ENCODE measurements at places on chromosomes 4 and X.

GRCh38 chr4:154314248-154314647, 177.4 kb downstream of the DCHS2 start:
- DNase-seq = no peak

GRCh38 chr4:79178760-79179159, 147.1 kb downstream of the NAA11 start:
- DNase-seq = no peak

DNA sequence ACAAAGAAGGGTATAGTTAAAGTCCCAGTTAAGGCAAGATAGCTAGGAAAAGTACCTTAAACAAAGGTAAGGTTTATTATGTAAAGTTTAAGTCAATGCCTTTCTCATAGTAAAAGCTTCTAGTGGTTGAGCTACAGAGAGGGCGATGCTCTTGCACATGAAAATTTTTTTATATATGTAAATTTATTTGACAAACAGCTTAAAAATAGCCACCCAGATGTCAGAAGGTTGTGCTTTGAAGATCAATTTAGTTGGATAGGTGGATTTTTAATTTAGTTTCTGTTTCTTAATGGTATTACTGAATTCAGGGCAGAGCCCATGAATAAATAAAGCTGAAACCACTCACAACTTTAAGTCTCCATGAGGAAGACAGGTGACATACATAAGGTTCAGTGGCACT, 29.4 kb upstream of the PPP1R2C start:
- DNase-seq = no peak

GRCh38 chrX:653306-653705, 22.7 kb downstream of the SHOX start:
- no peak for DNase-seq

DNA sequence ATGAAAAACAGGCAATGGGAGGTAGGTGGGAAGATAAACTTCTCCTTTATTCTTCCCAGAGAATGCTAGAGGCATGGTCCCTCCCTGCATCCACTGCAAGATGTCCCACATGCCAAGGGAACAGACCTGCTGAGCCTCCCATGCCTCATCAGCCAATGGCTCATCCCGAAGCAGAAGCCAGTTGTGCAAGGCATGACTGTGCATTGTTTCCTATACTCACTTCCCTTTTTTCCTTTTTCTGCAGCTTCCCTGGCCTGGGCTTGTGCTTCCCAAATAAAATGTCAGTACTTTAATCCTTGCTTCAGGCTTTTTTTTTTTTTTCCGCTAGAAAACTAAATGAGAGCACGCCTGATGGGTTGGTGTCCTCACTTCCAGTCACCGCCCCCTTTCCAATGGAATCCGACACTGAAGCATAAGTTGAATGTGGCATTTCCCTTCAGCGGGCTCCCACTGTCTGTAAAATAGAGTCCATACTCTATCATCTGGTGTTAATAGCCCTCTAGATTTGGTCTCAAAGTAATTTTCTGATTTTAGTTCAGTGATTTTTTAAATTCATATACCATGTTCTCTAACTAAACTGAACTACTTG, 239.0 kb upstream of the JADE1 start:
- DNase-seq = no peak

- DNase-seq = no peak
Measured at GRCh38 chrX:111035991-111036390, 60.0 kb upstream of the PAK3 start.
